ENCODE measurements at places on chromosomes 13 and 19.
A peak's percentile ranks its signal among the peaks of the same experiment; 100 is the strongest.

- DNase-seq: no peak
Observed at GRCh38 chr19:6887316-6887715, at the start of gene ADGRE1. ADGRE1 (plus strand) TSS chr19:6887579; CDS start chr19:6887609, 30 bp downstream.

- no peak for DNase-seq
Observed at GRCh38 chr13:83780227-83780626, 102.0 kb downstream of the SLITRK1 start.

DNA sequence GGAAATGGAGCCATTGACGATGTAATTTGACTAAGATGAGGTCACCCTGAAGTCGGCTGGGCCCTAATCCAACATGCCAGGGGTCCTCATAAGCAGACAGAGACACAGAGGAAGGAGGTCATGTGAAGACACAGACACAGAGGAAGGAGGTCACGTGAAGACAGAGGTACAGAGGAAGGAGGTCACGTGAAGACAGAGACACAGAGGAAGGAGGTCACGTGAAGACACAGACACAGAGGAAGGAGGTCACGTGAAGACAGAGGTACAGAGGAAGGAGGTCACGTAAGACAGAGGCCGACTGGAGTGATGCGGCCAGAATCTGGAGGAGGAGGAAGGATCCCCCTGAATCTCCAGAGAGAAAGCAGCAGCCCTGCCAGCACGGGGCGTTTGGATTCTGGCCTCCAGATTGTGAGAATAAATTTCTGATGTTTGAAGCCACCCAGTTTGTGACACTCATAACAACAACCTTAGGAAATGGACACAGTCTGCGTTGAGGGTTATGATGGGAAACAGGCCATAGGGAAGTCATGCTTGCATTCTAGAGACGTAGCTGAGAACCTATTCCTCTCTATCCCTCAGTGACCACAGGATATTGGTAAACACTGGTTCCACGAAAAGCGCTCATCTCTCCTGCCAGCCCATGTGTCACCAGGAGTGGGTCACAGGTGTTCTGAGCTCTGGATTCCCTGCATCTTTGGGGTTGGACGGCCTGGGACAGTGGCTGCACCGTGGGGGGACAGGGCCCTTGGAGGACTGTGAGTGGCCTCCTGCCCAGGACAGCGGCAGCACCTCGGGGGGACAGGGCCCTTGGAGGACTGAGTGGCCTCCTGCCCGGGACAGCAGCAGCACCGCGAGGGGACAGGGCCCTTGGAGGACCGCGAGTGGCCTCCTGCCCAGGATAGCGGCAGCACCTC, 108.5 kb downstream of the SOX1 start:
- no peak for DNase-seq

GRCh38 chr19:39824143-39825092, 9.5 kb downstream of the DYRK1B start:
- peak; percentile 67 for DNase-seq

GRCh38 chr13:110258876-110259631, 47.9 kb downstream of the COL4A1 start:
- DNase-seq: no peak

GRCh38 chr13:40599747-40600146, 66.7 kb downstream of the FOXO1 start:
- no peak for DNase-seq

DNA sequence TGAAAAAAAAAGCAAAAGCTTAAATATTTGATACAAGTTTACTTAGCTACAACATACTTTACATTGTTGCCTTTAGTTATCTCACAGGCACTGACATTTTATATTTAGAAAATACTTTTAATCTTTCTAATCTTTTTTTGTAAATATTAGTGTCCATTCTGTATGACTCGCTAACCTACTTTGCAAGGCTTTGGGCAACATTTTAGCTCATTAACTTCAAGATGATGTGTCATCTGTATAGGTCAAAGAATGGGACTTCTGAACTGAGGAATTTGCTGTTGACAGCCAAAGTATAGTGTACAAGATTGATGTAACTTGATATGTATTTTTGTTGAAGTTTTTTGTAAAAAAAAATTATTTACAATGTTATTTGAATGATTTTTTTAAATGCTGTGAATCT, 2.7 kb upstream of the C1QTNF9 start:
- no peak for DNase-seq

GRCh38 chr13:19782049-19782726, 557 bp downstream of the PSPC1 start:
- DNase-seq: peak; percentile 24

DNA sequence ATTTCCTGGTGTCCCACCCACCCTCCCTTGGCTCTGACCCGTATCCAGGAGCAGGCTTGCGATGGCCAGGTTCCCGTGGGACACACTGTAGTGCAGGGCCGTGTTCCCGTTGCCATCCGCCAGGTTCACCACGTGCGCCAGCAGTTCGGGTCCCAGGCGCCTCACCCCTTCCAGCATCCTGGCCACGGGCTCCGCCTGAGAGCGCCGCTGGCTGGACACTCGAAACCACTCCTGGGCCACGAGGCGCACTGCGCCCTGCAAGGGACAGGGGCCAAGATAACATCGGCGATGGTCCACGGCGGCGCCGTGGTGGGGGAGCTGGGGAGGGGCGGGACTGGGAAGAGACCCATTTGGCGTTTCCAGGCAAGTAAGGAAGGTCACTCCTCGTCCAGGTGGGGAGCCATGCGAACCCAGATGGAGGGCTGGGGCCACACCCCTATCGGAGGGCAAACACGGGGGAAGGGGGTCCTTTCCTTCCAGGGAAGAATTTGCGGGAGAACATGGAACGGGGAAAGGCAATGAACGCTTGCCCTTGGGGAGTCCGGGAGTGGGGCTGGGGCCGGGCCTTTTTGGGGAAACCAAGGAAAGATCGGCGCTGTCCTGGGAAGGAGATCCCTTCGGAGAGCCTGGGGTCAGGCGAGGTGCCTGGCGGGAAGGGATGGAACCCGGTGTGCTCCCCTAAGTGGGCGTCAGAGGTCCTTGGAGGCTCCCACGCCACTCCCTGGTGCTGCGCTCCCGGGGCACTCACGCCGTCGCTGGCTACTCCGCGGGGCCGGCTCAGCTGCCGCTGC, 9.9 kb downstream of the KANK3 start:
- DNase-seq: no peak

- DNase-seq: no peak
Observed at GRCh38 chr13:109476001-109476400, 310.4 kb downstream of the IRS2 start.

DNA sequence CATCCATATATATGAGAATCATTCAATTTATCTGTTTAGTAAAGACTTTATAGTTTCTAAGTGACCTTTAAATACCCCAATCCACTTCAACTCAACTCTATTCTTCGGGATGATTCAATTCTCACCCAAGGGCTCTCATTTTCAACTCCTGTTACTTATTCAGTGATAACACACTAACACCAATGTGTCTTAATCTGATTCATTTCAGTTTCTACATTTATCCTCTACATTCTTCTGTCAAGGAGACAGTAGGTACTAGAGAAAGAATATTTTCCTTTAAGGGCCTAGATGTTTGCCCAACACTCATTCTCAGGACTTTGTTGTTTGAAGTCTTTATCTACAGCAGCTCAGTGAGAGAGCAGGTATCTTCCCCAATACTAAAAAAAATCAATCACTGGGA, 7.1 kb downstream of the ARGLU1 start:
- DNase-seq: no peak

GRCh38 chr13:36559375-36559774, 114.4 kb upstream of the SERTM1 start:
- no peak for DNase-seq

DNA sequence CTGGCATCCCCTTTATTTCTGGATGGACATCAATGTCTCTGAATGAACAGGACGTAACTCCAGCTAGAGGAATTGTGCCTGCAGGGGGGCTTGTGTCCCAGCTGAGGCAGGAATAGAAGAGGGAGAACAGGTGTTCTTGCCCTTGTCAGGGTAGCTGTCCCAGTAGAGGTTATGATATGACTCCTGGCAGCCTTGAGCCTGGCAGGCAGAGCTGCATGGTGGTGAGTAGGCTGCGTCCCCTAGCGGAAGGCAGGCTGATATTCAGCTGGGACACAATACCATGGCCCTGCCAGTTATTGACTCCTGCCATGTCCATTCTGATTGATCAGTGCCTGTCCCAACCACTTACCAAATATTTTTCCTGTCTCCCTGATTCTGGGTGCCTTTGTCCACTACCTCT, 197.2 kb downstream of the RAP2A start:
- DNase-seq: no peak
